ENCODE measurements at places on chromosomes 5 and 9.

- no peak for DNase-seq
These were observed 9.4 kb downstream of the GLIS3 start for GRCh38 chr9:4290427-4290837.

GRCh38 chr5:157820593-157821252, 38.2 kb downstream of the CLINT1 start:
- DNase-seq, result no peak

GRCh38 chr9:86733929-86734328, 213.4 kb downstream of the GAS1 start:
- no peak for DNase-seq

DNA sequence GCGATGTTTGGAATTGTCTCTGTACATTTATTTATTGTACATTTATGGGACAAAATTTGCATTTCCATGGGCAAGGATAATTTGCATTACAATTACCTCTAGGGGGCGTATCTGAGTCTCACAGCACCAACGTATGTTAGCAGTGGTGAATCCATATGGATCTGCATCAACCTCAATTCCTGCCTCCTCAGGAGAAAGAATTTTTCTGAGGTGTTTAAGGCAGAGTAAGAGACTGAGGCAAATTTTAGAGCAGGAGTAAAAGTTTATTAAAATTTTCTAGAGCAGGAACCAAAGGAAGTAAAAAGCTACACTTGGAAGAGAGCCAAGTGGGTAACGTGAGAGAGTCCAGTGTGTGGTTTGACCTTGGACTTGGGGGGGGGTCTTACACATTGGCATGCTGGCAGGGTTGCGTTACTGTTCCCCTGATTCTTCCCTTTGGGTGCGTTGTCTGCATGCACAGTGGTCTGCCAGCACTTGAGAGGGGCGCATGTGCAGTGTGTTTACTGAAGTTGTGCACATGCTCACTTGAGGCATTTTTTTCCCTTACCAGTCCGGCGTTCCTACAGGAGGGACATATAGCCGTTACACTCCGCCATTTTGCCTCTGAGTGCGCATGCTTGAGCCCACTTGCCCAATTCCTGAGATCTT, 21.0 kb upstream of the RAB14 start:
- no peak for DNase-seq

DNA sequence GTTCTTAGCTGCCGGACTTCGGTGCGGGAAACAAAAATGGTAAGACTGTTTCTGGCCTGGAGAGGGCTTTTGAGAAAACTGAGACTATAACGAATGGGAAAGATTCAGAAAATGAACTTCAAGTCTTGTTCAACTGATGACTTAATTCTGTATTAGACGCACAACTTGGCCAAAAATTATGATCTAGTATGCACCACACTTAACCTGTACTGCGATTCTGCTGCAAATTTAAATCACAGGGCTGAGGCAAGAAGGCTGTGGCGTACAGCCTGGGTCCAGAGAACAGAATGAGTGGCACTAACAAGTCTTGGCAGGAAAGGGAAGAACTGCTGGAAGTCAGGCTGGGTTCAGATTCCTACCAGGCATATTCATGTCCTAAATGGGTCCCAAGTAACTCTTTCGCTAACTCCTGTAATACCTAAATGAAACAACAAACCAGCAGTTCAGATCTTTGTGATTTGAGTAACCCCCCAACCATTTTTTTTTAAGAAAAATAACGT, 781 bp upstream of the COL23A1 start:
- no peak for DNase-seq

DNA sequence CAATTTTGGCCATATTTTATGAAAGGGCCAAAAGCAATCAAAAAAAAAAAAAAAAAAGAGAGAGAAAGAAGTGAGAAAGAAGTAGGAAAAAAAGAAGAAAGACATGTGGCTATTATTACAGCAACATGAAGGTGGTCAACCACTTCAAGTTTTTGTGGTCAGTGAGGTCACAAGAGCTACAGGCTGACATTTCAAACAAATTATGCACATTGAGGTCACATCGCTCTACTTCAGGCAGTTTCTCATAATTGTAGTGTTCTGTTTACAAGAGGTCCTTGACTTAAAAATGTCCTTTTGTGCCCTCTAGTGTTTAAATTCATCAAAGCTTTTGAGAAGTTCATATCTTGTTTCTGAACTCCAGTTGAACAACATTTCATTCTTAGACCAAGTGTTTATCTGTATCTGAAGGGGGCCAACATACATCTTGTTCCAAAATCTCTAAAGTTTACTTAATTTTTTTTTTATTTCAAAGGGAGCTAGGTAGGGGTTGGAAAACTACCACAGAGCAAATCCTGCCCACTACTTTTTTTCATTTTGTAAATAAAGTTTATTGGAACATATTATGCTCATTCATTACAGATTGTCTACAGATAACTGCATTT, 513.1 kb downstream of the PDE4D start:
- DNase-seq, result no peak

Measured in stimulated activated CD8-positive, alpha-beta memory T cell treated with anti-CD3 and anti-CD28 coated beads, Interleukin-4, amount 100 ng/mL, for 1 hour (primary cell).